ENCODE measurements at places on chromosomes 7 and 10.
A peak's percentile ranks its signal among the peaks of the same experiment; 100 is the strongest.

- no peak for DNase-seq
Observed at GRCh38 chr7:7100432-7100849, 81.9 kb upstream of the C1GALT1 start.

GRCh38 chr10:113716109-113716910 lies 35.2 kb upstream of the PLEKHS1 start:
- no peak for DNase-seq

DNA sequence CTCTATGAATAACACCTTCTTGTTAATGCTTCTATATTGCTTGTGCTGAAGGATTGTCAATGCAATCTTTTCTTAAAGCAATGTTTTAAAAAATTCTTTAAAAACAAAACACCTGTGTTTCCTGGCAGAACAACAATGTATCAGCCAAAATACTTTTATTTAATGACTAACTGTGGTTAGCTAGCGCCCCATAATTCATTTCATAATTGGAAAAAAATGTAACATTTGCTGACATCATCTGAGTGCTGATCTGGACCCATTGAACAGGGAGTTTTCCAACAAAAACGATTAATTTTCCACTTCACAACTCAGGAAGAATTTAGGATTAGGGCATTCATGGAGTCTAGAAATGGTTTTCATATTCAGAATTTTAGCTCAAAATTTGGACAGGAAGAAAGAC lies 137.6 kb upstream of the CDK6 start:
- DNase-seq: no peak

DNA sequence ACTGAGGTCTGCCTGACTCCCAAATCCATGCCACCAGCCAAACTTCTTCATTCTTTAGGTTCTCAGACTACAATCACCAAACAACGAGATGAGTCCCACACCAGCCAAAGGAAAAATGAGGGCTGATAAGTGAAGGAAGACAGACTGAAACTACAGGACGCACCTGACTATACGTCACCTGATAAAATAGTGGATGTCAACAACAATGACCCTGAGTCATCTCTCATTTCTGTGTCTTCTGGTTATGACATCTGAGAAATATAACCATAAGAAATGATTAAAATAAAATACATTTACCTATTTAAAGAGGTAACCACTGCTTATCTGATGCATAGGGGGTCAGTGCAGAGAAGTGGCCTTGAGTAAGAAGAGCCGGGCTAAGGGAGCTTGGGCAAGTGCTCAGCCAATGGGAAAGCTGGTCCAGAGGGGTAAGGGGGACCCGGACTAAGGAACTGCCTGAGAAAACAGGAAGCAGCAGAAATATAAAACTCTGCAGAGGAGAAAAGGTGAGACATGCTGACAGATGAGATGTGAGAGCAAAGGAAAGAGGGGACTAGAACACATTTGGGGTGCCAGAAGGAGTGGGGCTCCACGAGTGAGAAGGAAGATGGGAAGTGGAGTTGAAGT lies 51.8 kb downstream of the HIPK2 start:
- DNase-seq: no peak

GRCh38 chr7:138665249-138665648 lies 35.9 kb downstream of the SVOPL start:
- no peak for DNase-seq

GRCh38 chr10:63133821-63134557 lies 861 bp downstream of the NRBF2 start:
- DNase-seq: no peak

DNA sequence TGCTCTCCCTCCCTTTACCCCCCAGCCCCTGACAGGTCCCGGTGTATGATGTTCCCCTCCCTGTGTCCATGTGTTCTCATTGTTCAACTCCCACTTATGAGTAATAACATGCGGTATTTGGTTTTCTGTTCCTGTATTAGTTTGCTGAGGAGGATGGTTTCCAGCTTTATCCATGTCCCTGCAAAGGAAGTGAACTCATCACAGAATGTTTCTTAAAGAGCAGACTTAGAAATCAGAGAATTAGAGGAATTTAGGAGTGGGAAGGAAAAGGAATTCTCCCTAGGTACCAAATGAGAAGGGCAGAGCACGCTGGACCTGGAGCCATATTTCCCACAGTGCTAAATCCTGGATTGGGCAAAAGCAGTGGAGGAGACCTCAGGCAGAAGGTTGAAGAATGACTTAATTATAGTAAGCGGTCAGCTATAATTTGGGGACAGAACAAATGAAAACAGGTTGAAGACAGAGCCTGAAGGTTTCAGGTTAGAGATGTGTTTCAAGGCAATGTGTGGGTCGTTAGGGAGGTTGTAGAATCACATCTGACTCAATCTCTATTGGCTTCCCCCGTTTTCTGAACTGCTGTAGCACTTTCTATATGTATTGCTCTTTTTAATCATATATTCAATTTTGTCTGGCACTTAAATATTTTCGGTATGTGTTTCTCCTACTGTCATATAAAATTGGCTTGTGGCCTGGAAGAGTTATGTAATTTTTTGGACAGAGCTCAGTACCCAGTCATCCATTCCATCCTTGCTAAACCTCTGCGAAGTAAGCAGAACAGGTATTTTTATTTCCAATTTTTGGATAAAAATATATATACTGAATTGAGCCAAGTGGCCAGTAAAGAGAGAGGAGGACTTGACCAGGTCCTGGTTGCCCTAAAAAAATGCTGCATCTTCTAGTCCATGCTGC lies 210.5 kb upstream of the KLF6 start:
- DNase-seq: no peak

- no peak for DNase-seq
Observed at GRCh38 chr7:76354981-76355730, 3.6 kb downstream of the YWHAG start.

DNA sequence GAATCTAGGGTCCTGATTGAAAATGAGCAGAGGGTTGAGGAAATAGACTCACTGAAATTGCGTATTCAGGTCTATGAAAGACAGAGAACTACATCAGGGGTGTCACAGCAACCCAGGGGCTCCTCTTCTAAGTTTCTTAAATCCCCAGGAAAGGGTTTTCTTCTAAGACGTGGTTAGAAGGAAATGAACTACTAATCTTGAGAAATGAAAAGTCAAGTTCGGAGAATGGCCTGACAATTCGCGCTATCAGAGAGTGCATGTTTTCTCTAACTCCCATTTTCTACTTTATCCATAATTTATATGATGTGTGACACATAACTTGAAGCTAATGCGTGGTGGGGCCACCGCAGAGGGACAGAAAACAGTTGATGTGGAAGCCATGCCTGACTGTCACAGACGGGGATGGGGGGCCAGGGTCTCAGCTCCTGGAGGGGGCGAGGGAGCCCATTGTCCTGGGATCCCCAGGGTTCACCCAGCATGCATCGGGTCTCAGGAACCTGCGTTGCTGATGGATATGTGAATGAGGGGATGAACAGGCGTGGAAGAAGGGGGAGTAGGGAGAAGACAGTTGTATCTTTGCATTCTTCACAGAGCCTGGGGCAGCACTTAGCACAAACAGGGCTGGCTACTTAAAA lies 86.3 kb downstream of the PTPRE start:
- DNase-seq: no peak

GRCh38 chr10:48633381-48634197 lies 28.7 kb upstream of the ARHGAP22 start:
- no peak for DNase-seq

DNA sequence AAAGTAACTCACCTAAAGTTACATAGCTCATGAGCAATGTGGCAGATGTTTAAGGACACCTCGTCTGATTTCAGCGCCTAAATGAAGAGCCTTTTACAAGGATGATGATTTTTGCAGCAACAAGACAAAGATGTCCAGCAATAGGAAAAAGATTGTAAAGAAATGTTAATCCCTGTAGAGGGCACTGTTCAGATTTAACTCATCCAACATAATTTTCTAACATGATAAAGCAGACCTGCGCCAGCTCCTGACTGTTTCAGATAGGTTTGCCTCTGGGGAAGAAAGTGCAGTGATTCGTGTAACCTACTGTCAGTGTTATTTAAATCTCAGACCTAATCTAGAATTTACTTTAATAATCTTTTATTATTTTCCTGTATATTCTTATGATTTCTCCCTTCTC lies 595.2 kb downstream of the AUTS2 start:
- DNase-seq: no peak

GRCh38 chr7:141874787-141875186 lies 33.5 kb upstream of the PRSS37 start:
- no peak for DNase-seq

DNA sequence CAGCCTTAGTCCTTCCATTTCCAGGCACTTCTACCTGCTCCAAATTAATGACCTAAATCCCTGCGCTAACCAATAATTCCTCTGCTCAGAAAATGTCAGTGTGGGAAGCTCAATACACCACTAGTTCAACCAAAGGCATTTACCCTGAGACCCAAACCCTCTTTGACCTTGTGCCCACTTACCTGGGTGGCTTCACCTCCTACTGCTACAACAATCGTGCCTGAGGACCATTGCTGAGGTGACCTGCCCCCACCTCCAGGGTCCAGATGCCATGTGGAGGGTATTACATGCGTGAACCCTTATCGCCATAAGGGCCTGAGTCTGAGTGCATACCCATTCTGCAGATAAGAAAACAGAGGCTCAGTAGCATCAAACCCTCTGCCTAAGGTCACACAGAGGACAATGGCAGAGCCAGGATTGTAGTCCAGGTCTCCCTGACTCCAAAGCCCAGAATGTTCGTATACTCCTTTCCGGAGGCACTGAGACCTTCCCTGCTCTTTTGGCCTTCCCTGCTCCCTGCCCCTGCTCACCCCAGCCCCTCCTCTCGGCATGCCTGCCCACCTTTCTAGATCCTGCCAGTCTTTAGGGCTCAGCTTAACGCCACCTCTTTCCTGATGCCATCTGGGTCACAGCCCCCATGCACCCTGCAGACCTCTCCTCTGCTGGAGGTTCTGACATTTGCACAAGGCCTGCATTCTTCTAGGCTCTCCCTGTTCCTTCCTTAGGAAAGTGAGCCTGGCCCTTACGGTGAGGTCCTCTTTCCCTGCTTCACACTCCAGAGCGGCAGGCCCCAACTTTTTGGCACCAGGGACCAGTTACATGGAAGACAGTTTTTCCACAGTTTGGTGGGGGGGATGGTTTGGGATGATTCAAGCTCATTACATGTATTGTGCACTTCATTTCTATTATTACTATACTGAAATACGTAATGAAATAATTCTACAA lies 94.9 kb downstream of the CHST15 start:
- DNase-seq: no peak

- DNase-seq: no peak
Observed at GRCh38 chr7:1598961-1599639, 29.3 kb upstream of the PSMG3 start.

DNA sequence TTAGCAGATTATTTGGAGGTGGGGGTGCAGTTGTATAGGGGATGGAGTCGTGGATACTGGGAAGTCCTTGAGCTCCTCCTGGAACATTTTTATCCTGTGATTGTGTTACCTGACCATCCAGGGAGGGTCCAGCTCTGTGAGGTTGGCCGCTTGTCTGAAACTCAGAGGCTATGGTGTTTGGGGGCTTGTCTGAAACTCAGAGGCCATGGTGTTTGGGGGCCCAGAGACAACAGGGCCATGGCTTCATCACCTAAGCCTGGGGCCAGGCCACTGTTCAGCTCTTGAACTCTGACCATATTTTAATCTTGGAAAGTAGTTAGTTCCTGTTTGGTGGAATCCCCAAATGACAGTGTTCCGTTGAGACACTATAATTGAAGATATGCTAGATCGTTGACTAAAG lies 66.1 kb downstream of the TRRAP start:
- no peak for DNase-seq

- no peak for DNase-seq
Observed at GRCh38 chr10:30791197-30791611, 161.7 kb upstream of the LYZL2 start.

DNA sequence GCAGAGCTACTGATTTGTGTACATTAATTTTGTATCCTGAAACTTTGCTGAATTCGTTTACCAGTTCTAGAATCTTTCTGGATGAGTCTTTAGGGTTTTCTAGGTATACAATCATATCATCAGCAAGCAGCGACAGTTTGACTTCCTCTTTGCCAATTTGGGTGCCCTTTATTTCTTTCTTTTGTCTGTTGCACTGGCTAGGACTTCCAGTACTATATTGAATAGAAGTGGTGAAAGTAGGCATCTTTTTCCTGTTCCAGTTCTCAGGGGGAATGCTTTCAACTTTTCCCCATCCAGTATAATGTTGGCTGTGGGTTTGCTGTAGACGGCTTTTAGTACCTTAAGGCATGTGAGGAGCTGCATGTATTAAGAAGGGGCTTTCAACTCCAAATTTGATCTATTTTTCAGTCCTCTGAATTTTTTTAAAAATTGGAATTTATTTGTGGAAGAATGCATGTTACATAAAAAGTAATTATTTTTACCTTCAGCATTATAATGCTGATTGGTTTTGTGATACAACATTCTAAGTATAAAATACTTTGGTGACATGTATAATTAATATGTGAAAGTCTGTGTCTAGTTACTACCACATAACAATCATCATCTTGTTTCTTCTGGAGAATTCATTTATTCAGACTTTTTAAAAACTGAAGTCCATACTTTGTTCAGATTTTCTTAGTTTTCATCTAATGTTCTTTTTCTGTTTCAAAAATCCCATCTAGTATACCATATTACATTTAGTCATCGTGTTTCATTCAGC lies 49.6 kb downstream of the CPED1 start:
- DNase-seq: no peak

GRCh38 chr10:48215486-48216203 lies 58.9 kb downstream of the FRMPD2 start:
- peak; percentile 45 for DNase-seq

GRCh38 chr10:4013651-4014121 lies 228.7 kb upstream of the KLF6 start:
- DNase-seq: peak; percentile 41

GRCh38 chr7:11130012-11130411 lies 156.3 kb downstream of the PHF14 start:
- DNase-seq: no peak

DNA sequence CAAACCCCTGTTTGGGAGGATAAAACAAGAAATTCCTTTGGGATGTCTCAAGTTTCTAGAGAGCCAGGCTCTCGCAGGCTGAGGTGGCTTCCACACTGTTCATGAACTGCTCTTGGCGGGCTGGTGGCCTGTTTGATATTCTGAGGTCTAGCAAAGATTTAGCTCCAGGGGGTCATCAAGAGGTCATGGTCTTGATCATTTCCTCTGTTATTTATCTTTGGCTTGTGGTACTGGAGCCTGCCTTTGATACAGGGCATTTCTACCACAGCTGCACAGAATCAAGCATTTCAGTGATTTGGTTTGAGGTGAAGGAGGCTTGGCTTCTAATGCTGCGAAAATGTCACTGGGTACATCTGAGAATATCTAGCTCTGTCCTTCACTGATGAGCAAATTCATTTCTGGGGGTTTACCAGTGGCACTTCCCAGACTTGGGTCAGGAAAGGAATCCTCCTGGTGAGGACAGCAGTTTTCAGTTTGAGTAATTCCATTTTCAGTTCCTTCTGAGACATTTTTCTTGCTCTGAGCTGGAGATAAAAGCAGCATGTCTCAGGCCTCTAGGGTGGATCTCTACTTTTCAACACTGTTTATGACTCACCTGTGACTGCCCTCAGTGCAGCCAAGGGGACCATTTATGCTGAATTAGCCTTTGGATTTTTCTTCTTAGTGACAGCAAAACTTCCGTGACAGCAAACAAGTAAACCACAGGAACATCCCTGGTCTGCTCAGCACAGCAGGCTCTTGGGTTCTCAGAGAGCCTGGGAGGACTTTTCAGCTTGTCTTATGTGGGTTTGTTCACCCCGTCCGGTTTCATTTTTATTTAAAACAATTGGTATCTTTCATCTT lies 312.0 kb downstream of the RNLS start:
- DNase-seq: no peak

- DNase-seq: peak; percentile 82
Observed at GRCh38 chr7:115133248-115133647, 211.4 kb downstream of the MDFIC start.
